Placental epithelial cell (primary cell): ENCODE measurements at places on chromosomes 6 and 20. TPM values are rescaled to one million over a fixed set of nuclear protein-coding genes. Genes with fewer than 3 reads are reported as not detected.

The TMEM14A gene
- 14.5 and 36.5 TPM in 2 replicates for total RNA-seq

The SMIM28 gene
- total RNA-seq: not detected in 2 replicates

The TFAP2D gene
- not detected in 2 replicates for total RNA-seq

The TRAPPC3L gene
- total RNA-seq: not detected in 2 replicates

The LBP gene
- 0.11 TPM in 1 of 2 replicates, not detected in the other for total RNA-seq
